DMS153 (cell line): ENCODE measurements at places on chromosomes 1 and 21.

DNA sequence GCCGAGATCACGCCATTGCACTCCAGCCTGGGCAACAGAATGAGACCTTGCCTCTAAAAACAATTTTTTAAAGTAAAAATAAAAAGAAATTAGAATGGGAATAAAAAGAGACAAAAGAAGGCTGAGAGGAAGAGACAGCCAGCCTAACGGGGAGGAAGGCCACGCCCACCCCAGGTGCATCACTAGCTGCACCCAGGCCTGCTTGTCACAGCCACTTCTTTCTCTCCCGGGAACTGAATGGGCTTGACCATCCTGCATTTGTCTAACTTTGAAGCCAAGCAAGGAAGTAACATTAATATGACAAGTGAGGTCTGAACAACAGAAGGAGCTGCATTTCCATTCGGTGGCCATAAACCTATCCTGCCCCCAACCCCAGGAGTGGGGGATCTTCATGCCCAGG, 20.8 kb upstream of the EFNA1 start:
- DNase-seq: no peak

DNA sequence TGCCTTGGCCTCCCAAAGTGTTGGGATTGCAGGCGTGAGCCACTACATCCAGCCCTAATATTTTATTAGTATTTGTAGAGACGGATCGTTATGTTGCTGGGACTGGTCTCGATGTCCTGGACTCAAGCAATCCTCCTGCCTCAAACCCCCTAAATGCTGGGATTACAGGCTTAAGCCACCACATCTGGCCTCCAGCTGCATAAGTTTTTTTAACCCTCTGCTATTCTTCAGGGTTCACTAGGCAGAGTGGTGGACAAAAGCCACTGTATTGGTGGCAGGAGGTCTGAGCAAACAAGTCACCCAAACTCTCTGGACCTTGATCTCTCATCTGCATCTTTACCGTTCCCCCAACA, 10.1 kb upstream of the CLIC4 start:
- no peak for DNase-seq

- DNase-seq: no peak
These were observed 41.8 kb downstream of the AJAP1 start for GRCh38 chr1:4696161-4696745.

- DNase-seq: no peak
These were observed 3.7 kb upstream of the QSOX1 start for GRCh38 chr1:180150982-180151381.

- no peak for DNase-seq
These were observed 85.1 kb downstream of the PCSK9 start for GRCh38 chr1:55124470-55124869.

- no peak for DNase-seq
These were observed 142.3 kb upstream of the COL6A1 start for GRCh38 chr21:45839274-45839673.

DNA sequence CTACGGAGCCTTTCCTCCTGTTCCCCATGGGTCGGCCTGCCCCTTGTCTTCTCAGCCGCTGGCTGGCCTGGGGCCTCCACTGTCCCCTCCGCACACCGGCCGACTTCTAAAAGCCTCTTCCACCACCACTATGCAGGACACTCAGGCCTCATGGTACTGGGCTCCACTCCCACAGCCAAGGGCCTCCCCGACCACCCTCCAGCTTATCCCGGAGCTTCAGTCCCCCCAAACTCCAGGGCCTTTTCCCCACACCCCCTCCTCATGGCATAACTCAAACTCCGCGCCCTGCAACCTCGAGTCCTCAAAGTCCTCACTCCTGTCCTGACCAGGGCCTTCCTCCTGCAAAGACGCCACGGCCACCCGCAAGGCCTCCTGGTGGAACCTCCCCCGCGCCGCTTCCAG, 2.0 kb downstream of the LRRC41 start:
- no peak for DNase-seq

GRCh38 chr1:86701731-86702130, 2.6 kb upstream of the SH3GLB1 start:
- DNase-seq: no peak

- DNase-seq: no peak
These were observed 45.3 kb downstream of the SASS6 start for GRCh38 chr1:100087396-100087795.

DNA sequence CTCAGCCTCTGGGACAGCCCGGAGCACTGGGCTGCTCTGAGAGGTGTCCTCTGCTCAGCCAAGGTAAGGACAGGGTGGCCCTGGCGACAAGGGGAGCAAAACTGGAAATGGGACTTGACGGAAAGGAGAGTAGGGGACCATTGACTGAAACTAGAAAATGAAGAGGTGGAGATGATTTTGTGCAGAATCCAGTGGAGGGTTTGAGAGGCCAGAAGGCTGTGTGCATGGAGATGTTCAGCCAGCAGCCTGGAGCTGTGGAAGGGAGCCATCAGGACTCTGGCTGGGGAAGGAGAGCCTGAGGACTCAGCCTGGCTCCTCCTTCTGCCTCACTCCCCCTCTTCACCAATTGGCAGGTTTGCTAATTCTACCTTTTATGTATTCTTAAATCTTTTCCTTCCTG, 114.2 kb downstream of the EDEM3 start:
- no peak for DNase-seq

DNA sequence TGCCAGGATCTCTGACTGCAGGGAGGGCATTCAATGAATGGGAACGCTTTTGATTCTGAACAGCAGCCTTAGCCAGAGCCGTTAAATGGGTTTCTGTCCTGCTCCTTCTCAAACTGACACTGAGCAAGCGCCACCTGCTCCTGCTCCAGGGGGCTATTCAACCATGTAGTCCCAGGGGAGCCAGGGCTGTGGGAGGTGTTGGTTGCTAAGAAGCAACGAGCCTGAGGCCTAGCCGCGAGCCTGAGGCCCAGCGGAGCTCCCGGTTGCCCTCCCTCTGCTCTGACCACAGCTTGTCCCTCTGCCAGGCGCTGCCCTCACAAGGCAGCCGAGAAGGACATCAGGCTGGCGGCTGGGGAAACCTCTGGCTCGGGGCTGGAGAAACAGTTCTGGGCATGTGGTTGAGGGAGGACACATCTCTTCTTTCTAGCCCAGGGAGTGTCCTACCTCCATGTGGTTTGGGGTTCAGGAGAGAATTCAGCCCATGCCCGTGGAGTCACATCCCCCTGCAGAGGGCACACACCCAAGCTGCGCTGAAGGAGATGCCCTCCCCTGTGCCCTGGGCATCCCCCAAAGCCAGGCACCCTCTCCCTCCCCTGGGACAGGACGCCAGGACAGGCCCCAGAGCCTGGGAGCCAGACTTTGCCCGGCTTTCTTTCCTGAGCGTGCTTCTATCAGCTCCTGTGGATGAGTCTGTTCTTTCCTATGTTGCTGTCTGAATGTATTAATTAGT, 18.0 kb downstream of the PCP4 start:
- peak; percentile 92 for DNase-seq

GRCh38 chr1:203167026-203167912, 8.4 kb downstream of the MYBPH start:
- DNase-seq: peak; percentile 36

DNA sequence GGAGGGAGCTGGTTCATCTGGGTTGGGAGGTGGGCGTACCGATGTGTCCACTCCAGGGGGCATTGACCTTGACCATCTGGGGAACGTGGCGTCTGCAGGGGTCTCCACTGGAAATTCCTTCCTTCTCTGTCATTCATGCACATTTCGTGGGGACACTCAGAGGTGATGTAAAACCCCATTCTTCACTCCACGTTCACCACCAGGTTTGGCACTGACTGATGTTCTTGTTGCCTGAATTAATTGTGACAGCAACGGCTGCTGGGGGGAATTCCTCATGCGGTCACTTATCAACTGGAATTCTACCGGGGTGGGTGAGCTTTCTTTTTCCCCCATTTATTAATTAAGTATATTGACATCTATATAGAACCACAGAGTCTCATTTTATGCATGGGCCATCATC, 18.1 kb upstream of the POFUT2 start:
- DNase-seq: no peak

DNA sequence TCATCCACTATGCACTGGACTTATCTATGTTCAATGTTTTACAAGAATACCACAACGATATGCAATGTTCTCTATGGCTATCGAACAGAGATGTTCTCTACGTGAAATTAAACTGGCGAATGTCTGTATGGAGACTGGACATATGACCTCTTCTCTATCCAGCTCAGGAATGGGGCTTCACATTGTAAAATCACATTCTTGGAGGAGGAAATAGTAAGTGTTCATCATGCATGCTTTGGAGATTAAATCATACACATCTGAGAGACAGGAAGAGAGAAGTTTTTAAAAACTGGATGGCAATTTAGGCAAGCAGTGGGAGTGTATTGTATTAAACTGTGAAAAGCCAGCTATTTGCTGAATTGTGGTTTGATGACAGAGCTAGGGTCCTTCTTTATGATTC, 47.9 kb upstream of the RGL1 start:
- no peak for DNase-seq

DNA sequence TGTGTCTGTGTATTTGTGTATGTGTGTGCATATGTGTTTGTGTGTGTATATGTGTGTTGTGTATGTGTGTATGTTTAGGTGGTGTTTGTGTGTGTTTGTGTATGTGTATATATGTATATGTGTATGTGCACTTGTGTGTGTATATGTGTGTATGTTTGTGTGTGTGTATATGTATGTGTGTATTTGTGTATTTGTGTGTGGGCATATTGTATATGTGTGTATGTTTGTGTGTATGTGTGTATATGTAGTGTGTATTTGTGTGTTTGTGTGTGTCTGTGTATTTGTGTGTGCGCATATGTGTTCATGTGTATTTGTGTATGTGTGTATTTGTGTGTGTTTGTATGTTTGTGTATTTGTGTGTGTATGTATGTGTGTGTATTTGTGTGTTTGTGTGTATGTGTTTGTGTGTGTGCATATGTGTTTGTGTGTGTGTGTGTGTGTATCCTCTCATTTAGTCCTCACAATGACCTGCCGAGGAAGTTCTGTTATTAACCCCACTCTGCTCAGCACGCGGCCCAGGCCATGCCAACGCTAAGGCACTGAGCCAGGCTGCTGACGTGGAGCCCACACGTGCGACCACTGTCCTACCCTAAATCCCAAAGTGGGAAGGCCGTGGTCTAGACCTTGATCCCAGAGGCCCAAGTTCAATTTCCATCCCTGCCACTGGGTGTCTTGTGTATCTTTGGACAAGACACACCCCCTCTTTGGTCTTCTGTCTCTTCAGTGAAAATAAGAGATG, 43.2 kb upstream of the TMEM51 start:
- DNase-seq: no peak

GRCh38 chr1:30883389-30884172, 25.0 kb downstream of the SDC3 start:
- DNase-seq: no peak

DNA sequence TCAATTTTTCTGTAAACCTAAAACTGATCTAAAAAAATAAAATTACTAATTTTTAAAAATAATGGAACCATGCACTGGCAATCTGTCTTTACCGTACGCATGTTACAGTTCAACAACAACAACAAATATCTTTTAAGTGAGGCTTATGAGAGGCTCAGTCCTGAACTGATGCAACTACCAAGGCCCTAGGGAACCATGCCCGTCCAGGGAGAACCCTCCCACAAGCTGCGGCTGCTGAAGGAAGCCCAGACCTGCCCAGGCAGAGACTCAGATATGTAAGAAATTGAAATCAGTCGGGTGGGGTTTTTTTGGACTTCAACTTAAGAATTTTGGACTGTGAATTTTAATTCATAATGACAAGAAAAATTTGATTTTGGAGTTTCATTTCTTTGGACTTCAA, 91.1 kb downstream of the NPHP4 start:
- DNase-seq: no peak
